Skeletal muscle cell (primary cell): ENCODE measurements at places on chromosomes 1 and 21.

DNA sequence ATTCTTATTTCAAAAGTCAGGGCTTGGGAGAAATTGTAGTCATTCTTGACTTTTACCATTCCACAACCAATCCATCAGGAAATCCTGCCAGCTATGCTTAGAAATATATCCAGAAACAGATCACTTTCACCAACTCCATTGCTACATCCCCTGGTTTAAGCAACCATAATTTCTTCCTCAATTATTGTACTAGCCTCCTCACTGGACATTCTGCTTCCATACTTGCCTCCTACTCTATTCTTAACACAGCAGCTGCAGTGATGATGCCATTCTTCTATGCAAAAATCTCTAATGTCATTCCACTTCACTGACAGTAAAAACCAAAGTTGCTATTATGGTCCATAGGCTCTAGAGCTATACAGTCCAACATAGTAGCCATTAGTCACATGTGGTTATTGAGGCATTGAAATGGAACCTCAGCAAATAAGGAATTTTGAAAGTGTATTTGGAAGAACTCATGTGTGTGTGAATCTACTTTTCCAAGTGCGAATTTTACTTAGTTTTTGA lies 110.7 kb upstream of the KIAA0040 start:
- no peak for DNase-seq

DNA sequence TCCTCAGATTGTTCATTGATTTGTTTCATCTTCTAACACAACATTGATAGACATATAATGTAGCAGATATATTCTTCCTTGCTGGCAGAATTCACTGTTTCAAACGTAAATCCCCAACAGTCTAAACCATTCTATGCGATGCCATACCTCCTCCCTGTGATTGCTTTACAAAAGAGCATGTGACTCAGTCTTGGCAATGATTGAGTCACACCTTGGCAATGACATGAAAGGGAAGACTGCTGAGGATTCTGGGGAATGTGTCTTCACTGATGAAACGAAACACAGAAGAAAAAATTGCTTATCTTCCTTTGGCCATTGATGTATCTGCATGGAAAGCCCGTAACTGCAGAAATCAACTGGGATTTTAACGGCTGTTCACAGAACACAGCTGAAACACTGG lies 409.6 kb upstream of the ZRANB2 start:
- peak; percentile 35 for DNase-seq

GRCh38 chr1:225911191-225912130 lies 12.6 kb downstream of the PYCR2 start:
- DNase-seq = no peak

- no peak for DNase-seq
These were observed 178.4 kb downstream of the ADSS2 start for GRCh38 chr1:244273262-244273844.

DNA sequence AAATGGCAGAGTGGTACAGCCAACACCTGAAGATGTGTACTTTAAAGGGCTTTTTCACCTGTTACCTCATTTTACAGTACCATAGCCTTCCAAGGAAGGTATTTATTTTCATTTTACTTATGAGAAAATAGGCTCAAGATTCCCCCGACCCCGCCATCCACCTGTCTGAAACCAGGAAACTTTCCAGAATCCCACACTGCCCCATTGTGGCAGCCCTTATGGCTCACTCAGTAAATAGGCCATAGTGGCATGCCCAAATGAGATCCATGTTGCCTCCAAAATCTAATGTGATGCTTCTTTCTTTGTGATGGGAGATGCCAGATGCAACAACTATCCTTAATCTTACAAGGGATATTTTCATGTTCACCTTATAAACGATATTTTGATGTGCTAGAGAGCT lies 97.8 kb downstream of the EBNA1BP2 start:
- no peak for DNase-seq

DNA sequence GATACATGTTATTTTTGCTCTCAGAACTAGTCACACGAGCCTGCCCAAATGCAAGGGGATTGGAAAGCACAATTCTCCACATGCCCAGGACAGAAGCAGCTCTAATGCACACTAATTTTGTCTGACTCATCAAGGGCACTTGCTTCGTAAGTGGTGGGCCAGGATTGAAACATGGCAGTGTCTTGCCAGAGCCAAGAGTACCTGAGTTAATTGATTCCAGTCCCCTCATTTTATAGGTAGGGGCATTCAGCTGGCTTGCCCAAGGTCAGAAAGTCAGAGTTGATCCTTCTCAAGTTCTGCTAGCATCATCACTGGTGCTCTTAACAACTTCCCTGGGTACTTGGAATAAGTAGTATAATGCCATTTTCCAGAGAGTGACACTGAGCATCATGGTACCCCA lies 356.1 kb downstream of the ZNF326 start:
- DNase-seq = no peak

DNA sequence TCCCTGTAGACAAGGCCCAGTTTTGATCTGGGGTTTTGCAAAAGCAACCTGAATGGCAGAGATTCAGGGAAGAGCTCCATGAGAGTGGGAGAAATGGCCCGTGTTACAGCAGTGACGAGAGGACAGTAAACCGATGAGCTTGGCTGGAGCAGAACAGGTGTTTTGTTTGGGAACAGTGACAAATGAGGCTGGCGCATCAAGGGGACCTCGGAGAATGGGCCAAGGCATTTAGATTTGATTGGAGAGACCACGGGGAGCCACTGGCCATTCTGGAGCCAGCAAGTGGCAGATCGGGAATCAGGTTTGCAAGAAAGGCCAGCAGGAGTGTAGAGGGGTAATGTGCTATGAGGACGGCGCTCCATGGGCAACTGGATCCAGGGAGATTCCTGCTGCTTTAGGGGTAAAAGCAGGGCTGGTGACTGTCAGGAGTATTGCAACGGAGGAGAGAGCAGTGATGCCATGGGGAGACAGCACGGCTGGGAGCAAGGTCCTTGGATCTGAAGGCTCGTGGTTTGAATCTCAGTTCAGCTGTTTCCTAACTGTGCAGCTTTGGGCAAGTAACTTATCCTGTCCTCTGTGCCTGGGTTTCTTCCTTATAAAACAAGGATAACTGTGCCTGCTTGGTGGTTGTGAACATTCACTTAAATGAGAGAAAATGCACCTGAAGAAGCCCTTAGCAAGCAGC lies 9.9 kb upstream of the KLHDC7A start:
- DNase-seq = no peak

DNA sequence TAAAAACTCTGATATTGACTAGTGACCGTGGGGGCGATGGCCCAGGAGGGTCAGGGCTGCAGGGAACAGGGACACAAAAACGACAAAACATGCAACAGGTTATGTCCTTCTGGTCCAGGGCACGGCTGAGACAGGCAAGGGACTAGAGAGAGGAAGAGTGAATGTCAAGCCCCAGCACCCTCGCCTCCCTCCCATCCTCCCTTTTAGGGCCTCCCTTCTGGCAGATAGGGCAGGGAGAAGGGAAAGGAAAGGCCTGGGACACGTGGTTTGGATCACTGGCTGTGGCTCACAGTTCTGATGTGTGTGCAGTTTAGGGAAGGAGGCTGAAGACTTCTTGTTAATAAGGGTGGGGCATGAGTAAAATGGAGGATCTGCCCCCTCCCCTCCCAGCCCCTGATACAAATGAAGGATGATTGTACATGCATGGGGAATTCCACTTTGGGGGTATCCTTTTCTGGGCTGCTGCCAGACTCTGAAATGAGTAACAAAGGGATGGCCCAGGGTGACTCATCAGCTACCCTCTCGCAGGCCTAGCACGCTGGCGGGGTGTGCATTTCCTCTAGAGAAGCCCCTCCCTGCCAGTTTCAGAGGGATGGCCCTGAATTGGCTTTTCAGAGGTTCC lies 14.2 kb downstream of the CAPN2 start:
- peak; percentile 90 for DNase-seq

- DNase-seq = no peak
These were observed 126.5 kb downstream of the KCNN3 start for GRCh38 chr1:154743526-154744036.

DNA sequence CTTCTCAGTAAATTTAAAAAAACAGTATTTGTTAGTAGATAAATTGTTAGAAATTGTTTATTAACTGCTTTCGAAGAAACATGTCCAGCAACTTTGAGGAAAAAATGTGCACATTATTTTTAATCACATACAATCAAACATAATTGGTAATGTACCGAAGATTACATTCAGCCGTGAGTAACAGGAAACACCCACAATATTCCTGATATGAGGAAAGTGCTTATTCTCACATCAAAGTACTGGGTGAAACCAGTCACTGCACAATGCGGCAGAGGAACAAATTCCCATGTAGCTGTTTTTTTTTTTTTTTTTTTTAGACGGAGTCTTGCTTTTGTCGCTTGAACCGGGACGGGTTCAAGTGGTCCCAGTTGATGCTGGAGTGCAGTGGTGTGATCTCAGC lies 9.7 kb downstream of the ACBD3 start:
- DNase-seq = no peak

DNA sequence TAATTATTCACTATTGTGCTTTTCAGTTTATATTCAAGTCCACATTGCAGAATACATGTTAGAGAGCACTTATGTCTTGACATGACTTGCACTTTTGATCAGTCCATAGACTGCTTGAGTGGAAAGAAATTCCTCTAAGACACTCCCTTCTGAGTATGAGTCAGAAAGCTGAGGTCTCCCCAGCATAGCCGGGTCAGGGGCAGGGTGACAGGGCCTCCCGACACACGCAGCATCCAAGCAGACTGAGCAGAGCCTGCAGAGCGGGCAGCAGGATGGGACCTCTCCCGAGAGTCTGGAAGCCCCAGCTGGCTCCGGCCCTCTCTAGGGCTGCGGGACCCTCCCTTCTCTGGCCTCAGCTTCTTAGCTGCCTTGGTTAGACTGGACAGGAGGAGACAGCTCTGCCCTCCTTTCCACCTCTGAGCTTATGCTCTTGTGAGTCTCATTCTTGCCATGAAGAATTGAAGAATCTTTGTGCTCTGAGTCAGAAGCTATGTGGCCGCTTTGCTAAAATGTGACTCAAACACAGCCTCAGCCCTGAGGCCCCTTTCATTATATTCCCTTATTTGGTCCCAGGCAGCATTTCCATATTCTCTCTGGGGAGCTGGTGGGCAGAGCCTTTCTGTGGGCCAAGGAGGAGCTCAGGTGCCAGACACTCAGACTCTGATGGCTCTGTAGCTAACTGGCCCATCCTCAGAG lies 11.2 kb upstream of the CAPN2 start:
- DNase-seq = peak; percentile 91

GRCh38 chr1:241918879-241919278 lies 38.7 kb upstream of the BECN2 start:
- peak; percentile 77 for DNase-seq

DNA sequence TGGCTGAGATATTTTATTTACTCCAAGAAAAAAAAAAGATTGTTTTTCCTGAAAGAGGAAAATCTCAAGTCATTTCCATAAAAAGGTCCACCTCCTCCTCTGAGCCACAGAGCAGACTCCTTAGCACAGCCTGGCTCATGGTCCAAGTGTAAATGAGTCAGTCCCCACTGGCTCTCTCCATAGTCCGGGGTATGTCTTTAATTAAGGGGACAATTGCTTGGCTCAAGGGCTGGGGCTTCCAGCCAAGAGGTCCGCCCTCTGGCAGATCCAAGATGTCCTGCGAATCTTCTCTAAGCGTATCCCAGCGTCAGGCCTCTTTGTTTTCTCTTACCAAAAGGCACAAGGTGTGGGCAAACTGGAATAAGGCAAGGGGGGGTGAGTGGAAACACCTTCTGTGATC lies 33.3 kb downstream of the FOXD2 start:
- DNase-seq = no peak

GRCh38 chr1:225763716-225764548 lies 13.7 kb upstream of the SRP9 start:
- no peak for DNase-seq

DNA sequence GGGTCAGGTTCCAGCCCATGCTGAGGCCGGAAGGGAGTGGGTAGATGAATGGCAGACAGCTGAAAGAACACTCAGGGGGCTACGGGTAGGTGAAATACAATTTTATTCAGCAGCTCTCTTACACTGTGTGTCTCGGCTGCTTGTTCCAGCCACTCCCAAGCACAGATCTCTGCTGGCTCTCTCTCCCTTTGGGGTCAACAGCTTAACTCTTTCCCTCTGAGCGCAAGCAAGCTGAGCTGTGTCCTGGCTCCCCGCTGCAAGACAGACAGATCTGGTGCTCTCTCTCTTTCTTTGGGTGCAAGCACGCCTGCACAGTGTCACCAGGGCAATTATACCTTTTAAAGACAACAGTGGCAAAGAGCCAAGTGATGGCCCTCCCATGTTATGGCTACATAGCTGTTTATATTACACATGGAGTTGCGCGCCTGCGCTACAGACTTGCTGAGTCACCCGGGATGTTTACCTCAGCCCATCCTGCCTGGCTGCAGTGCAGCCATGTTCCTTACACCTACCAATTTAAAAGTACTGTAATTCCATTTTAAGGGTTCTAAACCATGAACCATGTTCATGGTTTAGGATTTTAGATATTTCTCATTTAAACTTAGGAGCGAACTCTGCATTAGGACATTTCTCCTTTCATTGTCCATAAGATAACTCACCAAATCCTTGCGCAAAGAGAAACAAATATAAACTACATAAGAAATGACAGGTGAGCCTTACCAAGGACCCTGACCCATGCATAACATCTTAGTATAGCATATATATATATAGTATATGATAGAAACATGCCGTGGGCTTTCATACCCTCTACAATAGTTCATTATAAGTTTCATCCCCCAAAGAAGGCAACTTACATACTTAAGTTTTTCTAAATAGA lies 396.5 kb downstream of the SMYD3 start:
- DNase-seq = peak; percentile 48

DNA sequence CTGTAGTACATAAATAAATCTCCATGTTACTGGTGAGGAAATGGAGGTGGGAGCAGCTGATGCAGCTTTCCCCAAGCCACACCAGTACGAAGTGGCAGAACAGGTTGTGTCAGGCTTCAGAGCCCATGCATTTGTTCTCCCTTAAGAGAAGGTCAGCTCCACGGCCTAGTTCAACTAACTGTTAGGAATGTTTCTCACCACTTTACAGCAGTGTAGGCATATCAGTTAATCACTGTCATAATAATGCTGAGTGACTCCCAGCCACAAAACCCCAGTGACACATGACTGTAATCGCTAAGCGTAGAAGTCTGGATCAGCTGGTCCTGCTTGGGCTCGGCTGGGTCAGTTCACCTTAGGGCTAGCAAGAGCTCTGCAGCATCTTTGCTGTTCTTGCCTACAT lies 90.4 kb downstream of the VPS26C start:
- no peak for DNase-seq

DNA sequence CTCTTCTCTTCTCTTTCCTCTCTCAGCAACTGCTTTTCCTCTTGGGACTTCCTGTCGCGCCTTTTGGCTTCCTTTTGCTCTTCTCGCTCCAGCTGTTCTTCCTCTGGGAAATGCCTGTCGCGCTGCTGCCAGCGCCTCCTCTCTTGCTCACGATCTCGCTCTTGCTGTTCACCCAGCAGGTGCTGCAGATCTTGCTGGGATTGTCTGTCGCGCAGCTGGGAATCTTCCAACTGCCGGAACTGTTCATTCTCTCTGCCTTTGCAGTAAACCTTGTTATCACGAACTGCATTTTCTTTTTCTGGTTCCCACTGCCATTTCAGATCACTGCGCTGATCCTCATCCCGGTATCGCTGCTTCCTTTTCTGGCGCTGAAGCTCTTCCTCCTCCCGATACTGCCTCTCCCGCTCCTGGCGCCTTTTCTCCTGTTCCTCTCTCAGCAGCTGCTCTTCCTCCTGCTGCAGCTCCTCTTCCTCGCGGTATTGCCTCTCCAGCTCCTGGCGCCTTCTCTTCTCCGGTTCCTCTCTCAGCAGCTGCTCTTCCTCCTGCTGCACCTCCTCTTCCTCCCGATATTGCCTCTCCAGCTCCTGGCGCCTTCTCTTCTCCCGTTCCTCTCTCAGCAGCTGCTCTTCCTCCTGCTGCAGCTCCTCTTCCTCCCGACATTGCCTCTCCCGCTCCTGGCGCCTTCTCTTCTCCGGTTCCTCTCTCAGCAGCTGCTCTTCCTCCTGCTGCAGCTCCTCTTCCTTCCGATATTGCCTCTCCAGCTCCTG lies 5.8 kb downstream of the TCHH start:
- DNase-seq = no peak
